ENCODE measurements at places on chromosomes 4 and X.

DNA sequence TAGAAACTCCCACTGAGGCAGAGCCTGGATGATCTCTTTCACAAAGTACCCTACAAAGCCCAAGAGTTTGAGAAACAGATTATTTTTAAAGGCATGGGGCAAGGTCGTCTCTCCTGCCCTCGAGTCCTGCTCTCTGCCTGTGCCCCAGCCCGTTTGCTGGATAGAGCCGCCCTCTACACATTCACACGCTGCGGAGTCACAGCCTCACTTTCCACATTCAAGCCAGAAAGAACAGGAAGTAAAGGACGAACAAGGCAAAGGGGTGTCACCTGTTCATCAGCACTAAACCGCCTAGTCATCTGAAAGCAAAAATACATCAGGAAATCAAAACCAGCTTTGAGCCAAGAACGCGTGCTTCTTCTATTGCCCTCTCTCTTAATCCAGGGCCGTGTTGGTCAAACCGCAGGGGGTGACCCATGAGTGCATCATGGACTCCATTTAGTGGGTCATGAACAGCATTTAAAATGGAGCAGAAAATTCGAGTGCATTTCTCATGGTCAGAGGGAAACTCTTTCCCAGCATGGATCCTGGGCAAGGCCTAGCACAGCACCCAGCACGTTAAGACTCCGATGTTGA lies 83.4 kb downstream of the PHKA2 start:
- no peak for DNase-seq

DNA sequence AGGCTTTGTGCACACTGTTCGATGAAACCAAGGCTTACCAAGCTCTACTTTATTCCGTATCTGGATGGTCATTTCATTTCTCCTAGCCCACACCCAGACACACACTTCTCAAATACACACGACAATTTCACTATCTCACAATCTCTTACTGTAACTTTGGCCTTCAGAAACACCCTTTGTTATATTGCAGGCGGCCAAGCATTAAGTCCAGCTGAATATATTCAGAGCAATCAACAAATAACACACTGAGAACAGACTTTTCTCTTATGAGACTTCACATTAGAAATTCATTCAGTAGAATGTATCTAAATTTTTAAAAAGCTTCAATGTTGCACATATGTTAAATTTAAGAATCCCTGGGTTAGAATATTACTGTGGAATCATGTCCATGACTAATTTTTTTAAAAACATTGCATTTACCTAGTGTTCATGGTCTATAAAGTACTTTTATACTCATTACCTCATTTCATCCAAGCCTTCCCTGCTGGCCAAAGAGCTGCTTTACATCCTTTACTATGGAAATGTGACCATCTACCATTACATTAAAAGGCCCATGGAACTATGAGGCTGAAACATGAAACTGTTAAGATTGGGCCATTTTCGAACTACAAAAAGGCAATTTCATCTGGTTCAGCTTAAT lies 10.5 kb upstream of the MAGEB17 start:
- DNase-seq, result no peak

DNA sequence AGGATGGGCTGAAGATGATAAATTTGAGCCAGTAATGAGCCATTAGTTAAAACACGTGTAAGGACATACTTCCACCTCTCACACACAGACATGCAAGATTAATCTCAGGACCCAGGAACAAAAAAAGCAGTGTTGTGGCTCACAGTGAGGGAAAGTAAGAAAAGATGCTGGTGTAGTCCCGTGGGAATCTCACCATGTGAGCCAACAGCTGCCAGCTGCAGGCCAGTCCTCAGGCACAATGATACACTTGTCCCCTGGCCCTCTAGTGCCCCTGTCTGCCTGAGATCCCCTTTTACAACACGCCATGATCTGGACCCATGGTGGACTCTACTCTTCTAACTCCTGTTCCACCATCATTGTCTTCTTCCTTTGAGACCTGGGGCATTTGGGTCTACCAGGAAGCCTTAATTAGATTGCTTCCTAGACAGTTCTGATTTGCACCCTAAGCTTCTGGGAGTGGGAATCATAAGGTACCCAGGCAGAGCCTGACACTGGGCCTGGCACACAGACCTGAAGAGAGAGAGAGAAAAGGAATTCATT lies 194.7 kb downstream of the STIM2 start:
- DNase-seq, result no peak

DNA sequence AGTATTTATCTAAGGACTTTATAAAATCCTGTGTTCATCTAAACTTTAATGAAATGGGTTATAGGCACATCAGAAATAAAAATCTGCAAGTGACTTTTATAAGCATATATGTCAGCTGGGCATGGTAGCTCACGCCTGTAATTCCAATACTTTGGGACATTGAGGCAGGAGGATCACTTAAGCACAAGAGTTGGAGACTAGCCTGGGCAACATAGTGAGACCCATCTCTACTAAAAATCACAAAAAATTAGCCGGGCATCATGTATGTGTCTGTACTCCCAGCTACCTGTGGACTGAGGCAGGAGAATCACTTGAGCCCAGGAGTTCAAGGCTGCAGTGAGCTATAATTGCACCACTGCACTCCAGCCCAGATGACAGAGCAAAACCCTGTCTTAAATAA lies 20.9 kb downstream of the TBC1D9 start:
- DNase-seq, result no peak

GRCh38 chrX:136417806-136418205 lies 69.9 kb upstream of the BRS3 start:
- no peak for DNase-seq

GRCh38 chrX:25125483-25125882 lies 109.7 kb upstream of the ARX start:
- no peak for DNase-seq

DNA sequence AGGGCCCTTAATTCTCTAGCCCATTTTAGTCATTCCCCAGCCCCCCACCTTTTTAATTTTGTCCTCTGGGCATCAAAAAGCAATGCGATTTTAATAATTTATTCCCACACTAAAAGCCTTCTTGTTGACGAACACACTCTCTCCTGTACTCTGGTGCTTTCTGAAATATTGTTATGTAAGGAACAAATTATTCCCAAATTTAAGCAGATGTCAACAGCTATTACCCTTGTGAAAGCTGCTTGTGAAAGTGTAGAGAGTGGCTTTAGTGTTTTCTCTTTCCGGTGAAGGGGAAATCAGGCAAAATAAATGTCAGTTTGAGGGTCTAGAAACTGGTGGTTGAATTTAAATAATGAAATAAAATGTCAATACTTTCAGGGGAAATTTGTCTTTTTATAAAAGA lies 221.2 kb upstream of the CNKSR2 start:
- DNase-seq, result no peak

DNA sequence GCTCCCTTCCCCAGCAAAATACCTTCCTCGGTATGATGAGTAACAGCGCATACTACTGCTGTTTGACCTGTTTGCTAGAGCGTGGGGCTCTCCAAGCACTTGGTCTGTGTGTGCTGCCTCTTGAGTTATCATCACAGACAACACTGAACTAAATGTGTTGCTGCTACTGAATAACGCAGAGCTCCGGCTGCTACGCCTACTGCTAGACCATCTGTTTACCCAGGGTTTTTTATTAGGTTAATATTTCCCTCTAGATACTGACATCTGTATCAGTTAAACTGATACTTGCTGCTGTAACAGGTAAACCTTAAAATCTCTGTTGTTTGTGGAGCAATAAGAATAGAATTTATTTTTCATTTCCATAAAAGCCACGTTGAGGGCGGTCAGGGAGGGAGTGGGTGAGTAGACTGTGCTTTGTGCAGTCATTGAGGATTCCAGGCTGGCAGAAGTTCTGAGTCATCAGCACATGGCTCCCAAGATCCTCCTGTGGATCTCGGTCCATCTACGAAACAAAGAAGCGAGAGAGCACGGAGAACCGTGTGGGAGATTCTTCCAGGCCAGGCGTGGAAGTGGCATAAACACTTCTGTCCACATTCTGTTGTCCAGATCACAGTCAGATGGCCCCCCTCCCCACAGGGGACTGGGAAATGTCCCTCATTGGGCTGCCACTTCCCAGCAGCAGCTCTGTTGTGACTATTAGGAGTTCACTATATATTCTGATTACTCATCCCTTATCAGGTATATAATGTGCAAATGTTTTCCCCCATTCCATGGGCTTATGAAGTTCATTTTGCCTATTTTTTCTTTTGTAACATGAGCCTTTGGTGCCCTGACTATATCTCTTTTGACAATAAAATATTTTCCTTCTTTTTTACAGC lies 14.1 kb downstream of the GRK4 start:
- no peak for DNase-seq

DNA sequence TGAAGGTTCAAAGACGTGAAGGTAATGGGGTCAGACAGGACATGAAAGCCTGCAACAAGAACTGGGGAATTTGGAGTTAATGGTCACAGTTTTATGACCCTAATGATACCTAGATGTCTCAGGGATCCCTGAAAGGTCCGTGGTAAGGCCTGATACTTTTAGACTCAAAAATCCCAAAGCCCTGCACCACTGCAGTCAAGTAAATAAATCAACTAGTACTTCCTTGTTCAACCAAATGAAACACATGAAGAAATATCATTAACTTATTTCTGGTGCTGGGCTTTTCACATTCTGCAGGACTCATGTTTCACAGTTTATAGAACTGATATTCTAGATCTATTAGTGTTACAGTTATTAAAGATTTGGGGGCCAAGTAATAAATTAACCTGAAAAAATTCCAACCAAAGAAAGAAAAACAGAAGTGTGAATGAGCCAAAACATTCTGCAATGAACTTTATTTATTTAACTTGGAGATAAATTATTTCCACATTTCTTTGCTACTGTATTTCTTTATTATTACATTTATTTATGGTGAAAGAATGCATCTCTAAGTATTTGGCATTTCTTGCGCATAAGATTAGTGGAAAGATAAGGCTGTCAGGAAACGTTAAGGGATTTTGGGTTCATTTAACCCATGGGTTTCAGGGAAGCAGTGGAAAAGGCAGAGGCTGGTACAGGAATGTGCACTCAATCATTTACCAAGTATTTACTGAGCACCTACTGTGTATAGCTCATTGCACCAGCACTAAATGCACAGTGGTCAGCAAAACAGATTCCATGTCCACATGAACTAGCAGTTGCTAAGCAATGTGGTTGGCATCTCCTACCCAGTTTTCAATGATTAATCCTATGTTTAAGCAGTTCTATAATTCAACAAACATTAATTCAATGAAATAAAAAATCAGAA lies 8.7 kb downstream of the WDFY3 start:
- no peak for DNase-seq

DNA sequence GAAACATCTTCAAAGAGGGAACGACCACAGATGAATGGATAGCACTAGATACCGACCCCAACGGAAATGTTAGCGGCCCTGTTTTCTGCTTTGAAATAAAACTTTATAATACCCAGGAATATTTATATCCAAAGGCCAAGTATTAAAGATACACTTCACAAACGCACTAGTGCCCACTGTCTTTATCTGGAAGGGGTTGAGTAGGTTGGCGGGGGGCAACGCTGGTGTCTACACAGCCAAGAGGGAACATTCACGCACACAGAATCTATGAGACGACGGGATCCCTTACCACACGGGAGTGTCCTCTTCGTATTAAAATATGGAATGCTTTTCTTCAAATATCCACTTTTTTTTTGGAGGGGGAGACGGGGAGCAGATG lies 3.3 kb downstream of the HAND2 start:
- no peak for DNase-seq

DNA sequence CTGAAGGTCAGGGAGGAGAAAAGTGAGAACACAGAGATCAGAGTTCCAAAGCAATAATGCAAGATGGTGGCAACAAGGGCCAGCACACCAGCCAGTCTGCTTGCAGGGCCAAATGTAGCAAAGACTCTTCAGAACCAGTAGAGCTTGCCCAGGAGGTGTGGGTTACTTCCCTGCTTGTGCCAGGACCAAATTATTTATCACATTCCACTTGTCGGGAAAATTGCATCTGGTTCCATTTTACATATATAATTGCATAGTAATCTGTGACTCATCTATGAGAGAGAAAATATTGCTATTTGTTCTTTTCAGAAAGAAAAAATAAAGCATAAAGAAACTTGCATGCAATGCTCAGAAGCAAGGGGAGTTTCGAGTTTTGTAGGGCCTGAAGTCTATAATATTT lies 41.4 kb downstream of the MAML3 start:
- no peak for DNase-seq

- DNase-seq, result no peak
These were observed 19.7 kb upstream of the GPM6B start for GRCh38 chrX:13836575-13836974.

DNA sequence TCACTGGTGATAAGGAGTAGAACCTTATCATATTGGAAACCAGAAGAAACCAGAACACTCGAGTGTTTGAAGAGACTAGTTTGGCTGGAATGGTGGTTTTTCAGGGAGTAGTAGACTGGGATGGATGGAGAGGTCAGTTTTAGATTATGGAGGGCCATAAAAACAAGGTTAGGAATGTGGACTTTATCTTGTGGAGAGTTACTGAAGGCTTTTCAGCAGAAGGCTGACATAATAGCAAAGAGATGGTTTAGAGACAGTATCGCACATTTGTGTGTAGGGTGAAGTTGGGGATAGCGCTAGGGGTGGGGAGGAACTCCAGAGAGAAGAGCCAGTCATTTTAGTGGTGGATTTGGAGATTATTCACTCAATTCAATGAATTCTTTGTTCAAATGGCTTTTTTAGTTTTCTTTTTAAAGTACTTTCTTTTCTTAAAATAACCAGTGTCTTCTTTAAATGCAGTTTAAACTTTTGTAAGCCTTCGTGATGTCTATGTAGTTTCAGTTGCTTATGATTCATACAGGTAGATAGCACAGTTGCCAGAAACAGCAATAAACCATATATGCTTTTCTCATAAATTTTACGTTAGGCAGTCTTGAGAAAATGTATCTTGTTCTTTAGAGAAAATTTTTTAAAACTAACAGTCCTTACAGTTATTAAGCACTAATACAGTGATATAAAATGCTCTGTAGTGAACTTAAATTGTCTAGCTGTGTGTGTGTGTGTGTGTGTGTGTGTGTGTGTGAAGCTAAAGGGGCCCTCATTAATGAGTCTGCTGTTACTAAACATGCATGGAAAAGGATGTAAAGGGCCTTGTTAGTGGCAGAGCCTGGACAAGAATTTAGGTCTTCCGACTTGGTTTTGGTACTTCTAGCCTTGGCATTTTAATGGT lies 3.8 kb downstream of the ARHGAP10 start:
- no peak for DNase-seq

DNA sequence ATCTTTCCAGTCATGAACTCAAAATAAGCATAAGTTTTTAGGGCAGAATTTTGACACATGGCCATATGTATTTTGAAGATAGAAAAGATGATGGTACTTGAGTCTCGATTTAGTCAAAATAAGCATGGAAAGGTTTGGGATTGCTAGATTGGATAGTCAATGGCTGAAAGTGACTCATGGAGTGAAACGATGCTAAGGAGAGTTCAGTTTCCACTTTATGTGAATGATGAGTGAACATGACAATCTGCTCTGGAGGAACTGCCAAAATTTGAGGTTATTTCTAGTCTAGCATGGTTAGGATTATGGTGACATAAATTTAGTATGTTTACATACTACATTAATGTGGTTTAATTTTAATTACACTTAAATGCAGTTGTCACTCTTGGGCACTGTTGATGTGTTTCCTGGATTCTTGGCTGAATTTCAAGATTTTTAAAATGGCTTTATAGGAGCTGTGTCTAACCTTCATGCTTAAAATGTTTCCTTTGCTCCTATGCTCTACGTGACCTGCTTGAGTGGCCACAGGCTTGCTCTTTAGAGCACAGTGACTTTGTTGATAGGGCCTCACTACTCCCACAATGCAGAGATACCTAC lies 17.1 kb downstream of the DDX3X start:
- no peak for DNase-seq
